ENCODE measurements at places on chromosomes 1 and 21.

- DNase-seq: no peak
Measured at GRCh38 chr1:113984710-113985109, 5.4 kb downstream of the OLFML3 start.

- no peak for DNase-seq
Measured at GRCh38 chr1:184052194-184052559, 647 bp downstream of the TSEN15 start.

GRCh38 chr1:225644666-225645065, 8.3 kb downstream of the ENAH start:
- DNase-seq: no peak

DNA sequence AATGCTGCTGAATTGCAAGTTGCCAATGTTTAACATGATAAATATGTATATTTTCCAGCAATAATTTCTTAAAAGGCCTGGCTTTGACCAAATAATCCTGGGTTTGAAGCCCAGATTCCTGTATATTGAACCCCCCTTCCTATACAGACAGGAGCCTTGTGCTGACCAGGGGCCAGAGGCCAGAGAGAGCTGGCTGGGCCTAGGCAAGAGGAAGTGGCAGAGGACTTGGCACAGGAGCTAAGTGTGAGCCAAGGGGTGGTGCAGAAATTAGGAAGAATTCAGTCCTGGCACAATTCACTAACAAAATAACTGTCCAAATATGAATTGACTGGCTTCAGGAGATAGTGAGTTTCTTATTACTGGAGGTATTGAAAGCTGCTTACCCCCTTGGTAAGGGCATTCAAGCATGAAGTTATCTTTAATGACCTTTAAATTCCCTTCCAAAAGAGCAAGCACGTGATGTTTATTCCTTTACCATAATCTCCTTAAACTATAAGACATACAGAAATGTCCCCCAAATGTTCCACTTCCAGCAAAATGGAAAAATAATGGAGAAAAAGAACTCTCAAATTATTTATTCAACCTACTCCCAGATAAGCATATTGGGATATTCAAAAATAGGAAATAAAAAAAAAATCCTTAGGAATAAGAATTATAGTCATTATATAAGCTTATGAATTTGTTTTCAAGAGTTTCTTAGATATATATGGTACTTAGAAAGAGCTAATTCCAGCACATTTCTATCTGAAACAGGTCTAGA, 26.6 kb downstream of the NIBAN1 start:
- DNase-seq: no peak

GRCh38 chr1:185850366-185850765, 116.2 kb downstream of the HMCN1 start:
- DNase-seq: no peak

- DNase-seq: no peak
Measured at GRCh38 chr21:44948426-44949120, 8.7 kb downstream of the SLX9 start.

DNA sequence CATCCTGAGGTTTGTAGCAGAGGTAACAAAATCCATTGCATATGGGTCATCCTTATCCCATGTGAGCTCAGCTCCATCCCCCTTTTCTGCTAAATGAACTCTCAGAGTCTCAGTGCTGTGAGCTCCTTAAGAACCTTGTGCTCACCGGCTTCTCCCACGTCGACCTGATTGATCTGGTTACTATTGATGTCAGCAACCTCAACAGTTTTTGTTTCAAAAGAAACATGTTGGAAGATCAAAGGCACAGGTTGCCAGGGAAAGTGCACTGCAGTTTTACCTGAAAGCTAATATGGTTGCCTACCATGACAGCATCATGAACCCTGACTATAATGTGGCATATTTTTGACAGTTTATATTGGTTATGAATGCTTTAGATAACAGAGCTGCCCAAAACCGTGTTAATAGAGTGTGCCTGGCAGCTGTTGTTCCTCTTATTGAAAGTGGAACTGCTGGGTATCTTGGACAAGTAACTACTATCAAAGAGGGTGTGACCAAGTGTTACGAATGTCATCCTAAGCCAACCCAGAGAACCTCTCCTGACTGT, 131.4 kb downstream of the HS2ST1 start:
- no peak for DNase-seq

DNA sequence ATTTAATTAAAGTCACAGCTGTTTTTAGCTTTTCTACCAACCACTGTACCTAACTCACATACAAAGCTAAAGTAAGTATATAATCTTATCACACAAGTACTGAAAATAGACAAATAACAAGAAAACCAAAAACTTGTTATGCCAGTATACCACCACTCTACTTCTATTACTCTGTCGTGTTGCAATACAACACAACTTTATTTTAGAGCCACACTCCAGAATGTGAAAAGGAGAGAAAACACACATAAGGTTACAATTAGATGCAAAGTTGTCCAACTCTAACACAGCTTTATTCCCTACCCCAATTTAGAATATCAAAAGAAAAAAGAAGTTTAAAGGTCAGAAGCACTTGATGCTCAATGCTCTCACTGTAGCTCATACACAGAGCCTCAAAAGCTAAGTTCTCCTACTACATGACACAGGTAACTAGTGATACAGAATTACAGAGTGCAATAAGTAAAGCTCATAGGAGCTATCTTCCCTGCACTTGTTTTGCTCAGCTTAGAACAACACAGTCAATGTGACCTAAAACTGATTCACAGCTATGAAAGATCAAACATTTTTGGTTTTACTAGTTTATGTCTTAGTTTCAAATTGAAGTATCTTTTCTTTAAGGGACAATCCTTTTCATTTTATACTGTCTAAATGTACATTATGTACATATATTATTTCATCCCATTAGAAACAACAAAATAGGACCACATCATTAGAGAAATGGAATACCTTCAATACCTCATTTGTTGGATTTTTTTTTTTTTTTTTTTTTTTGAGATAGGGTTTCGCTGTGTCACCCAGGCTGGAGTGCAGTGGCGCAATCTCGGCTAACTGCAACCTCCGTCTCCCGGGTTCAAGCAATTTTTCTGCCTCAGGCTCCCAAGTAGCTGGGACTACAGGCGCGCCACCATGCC, 29.2 kb downstream of the EYA3 start:
- no peak for DNase-seq

DNA sequence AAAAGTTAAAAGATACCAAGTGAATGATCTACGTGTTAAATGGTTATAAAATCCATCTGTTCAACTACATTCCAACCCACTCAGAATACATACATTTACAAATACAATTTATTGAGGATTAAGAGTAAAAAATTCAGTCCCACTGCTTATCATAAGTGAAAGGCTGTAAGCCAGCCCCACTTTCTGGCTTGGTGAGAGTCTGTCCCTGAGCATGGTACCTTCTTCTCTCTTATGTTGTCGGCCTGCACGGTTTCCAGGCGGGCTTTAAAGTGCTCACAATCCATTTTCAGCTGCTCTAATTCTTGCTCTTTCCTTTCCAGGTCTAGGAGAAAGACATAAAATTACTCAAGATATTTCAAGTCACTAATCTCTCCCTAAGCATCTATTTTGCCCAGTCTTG, 15.2 kb downstream of the HSF2BP start:
- no peak for DNase-seq

- DNase-seq: no peak
Measured at GRCh38 chr1:150262388-150263320, 5.1 kb downstream of the CA14 start.

DNA sequence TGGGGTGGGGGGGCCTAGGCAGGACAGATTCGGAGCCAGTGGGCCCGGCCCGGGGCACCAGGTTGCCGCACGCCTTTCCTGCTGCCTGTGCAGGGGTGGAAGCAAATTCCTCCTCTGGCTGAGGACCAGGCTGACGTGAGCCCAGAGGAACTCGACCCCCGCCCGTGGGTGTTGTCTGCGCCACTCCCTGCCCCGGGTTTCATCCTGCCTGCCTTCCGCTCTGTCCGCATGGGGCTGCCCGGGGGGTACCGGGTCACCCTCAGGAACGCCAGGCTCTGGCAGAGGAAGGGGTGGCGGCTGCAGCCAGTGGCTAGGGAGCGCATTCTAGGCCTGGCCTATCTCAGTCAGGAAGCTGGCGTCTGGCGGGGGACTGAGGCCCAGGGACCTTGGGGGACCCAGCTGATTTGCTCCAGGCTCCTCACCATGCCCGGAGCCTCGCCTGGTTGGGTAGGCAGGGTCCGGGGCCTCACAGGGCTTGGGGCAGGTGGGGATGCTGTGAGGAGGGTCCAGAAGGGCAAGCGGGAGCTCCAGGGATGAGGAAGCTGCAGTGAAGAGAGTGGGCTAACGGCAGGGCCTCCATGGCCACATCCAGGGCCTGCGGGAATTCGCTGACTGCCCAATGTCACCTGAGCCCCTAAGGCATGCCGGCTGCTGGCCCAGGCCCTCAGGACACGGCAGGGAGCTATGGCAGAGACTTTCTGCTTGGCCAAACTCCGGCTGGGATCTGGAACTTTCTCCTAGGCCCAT, 2.4 kb upstream of the IBA57 start:
- DNase-seq: no peak

- DNase-seq: no peak
Measured at GRCh38 chr1:107683683-107684082, 281.3 kb downstream of the VAV3 start.

- DNase-seq: no peak
Measured at GRCh38 chr1:50157306-50157941, 48.7 kb downstream of the ELAVL4 start.

DNA sequence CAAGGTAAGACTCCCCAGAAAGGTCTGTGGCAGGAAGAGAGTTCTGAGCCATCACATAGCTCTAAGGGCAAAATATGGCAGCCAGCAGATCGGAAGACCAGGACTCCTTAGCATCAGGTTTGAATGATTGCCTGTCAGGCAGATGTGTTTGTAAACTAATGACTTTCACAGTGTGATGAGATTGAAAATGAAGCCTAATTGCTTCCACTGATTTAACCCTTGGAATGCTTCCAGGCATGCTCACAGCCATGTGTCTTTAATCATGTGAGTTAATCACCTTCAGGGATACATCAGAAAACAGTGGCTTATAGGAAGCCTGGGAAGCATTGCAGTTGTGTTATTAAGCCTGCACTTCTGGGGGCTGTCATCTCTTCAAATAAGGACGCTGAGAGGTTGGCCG, 82.8 kb downstream of the LRRC53 start:
- no peak for DNase-seq

- DNase-seq: no peak
Measured at GRCh38 chr1:58047265-58047858, 499.2 kb downstream of the OMA1 start.

- DNase-seq: no peak
Measured at GRCh38 chr1:7781923-7782495, 2.1 kb upstream of the PER3 start.

DNA sequence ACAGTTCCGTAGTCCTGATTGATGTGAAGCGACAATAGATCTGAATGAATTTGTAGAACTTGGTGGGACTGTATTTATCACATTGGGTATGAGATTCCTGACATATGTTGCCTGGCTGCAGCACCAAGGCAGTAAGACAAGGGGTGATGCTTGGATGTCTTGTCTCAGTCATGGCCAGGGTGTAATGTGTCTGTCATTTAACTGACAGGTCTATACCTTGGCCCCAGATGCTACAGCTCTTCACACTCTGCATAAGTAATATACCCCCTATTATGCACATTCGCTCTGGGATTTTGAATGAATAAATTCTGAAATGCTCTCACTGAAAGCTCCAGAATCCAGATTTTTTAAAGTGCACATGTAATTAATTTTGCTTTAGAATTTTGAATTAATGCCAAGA, 47.3 kb downstream of the NTNG1 start:
- no peak for DNase-seq

- DNase-seq: no peak
Measured at GRCh38 chr21:45403133-45403824, 1.7 kb upstream of the COL18A1 start.

GRCh38 chr1:184520336-184520735, 133.5 kb downstream of the C1orf21 start:
- no peak for DNase-seq

- DNase-seq: no peak
Measured at GRCh38 chr1:59128239-59128736, 168.6 kb upstream of the FGGY start.

GRCh38 chr1:109910123-109910962, at the start of gene CSF1:
Gene CSF1 (plus strand): TSS chr1:109910849. CDS start chr1:109911024, 175 bp downstream.
- peak; percentile 25 for DNase-seq

GRCh38 chr1:32536117-32536516, 3.1 kb upstream of the ZBTB8A start:
- no peak for DNase-seq

DNA sequence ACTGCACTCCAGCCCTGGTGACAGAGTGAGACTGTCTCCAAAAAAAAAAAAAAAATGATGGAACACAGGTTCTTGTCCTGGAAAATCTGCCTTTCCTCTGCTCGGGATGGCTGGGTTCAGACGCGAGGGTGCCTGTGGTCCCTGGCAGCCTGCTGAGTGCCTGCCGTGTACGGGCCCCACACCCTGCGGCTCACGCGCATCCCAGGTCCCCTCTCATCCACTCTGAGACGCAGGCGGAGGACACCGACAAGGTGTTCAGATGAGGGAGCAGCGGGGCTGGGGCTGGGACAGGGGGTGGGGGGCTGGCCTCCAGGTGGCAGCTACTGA, 4.3 kb upstream of the ANKRD65 start:
- DNase-seq: no peak

DNA sequence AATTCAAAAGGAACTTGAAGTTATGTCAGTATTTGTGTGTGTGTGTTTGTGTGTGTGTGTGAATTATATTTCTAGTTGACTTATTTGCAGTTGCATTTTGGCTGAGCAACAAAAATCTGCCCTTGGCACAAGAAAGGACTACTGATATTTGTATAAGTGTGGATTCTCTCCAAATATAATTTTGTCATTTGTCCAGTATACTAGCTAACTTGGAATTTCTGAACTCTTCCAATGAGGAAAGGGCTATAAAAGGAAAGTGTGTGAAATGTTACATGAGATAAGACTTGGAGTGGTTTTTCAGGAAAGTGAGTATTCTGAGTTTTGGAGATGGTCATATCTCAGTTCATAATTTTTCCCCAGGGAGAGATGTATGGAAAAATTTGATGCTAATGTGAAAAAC, 1384.1 kb upstream of the B3GALT2 start:
- no peak for DNase-seq

DNA sequence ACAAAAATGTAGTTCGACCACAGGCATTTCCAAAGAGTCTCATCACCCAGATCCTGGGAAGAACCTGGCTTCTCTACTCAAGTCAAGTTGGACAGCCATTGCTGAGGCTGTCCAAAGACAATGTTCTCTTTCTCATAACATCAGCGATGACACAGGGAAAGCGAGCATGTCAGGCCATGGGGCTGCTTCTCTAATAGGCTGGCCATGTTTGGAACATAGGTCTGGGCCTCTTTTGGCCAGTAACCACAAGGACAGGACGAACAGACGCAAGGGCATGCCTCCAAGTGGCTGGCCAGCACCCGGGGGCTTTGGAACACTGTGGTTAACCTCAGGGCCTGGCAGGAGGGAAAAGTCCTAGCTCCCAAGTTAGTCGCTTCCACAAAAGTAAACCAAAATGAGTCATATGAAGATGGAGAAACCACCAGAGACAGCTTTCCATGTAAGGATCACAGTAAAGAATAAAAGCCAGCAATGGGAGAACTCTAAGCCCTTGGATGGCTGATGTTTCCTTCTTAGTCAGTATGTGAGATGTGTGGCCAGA, 80.6 kb upstream of the SLC44A3 start:
- DNase-seq: no peak

- no peak for DNase-seq
Measured at GRCh38 chr21:15204140-15204969, 139.6 kb upstream of the NRIP1 start.

- no peak for DNase-seq
Measured at GRCh38 chr1:211830055-211830327, 572 bp downstream of the LPGAT1 start.
